ENCODE measurements at places on chromosomes 12 and 14.

DNA sequence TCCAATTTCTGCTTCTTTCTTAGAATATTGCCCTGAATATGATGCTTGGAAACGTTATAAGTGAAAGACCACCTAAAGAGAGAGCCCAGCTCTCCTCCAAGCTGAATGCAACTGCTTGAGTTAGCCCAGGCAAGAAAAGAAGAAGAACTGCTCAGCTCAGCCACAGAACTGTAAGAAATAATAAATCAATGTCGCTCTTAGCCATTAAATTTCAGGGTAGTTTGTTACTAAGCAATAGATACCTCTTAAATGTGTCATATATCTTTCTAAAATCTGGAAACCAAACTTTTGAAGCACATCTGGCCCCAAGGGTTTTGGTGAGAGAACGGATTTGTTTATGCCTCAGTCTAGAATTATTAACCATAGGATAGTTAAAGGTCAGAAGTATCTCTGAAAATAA, 50.4 kb downstream of the SLC6A15 start:
- DNase-seq: no peak
- no peaks in the 10 kb centered on the region for H3K4me1 ChIP-seq
- H3K36me3 ChIP-seq: no peaks in the 10 kb centered on the region
- H3K4me3 ChIP-seq: no peak overlapping the region
- H3K27ac ChIP-seq: no peak overlapping the region

DNA sequence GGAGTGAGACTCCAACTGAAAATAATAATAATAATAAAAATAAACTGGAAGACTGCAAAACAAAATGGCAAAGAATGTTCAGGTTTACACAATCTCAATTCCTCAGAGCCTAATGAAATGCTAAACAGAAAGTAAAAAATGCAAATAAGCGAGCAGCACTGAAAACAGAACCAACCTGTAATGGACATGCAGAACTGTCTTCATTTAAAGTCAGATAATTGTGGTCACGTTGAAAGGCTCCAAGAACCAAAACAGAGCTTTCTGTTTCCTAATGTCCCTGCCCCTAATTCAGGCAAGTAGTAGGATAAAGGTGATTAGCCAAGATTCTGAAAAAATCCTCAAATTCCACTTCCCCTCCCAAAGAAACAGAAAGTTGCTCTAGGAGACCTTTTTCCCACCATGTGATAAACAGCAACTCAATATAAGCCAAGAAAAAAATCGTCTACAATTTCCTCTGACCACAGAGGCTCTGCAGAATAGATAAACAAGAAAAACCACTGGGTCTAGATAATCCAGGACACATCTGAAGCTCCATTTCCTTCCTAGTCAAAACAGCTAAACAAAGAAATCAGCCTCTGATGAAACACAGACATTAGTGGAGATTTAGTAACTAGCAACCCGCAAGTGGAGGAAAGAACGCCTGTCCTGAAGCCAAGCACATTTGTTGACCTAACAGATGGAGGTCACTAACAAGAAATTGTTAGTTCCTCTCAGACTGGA, 3.0 kb downstream of the MIS18BP1 start:
- H3K36me3 ChIP-seq: no peaks in the 10 kb centered on the region
- no peaks in the 10 kb centered on the region for H3K27me3 ChIP-seq
- H3K4me1 ChIP-seq: peaks cover 11% of the 10 kb centered on the region
- no peak for DNase-seq

DNA sequence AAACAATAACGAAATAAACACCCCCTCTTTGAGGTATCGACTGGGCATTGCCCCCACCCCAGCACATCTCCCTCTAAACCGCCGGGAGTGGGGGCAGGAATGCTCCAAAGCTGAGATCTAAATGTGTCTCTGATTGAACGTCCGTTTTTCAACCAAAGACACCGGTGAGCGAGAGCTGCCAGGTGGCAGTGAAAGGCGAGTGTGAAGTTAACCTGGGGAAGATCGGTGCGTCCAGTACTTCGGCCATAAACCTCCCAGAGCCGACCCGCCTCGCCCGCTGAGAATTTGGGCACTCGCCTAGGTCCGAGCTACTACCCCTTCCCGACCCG, 625 bp downstream of the ANGEL1 start:
- H3K4me3 ChIP-seq: peak overlapping the region; percentile 81
- no peaks in the 10 kb centered on the region for H3K36me3 ChIP-seq
- H3K4me1 ChIP-seq: peaks cover 3% of the 10 kb centered on the region
- H3K27ac ChIP-seq: peak overlapping the region; percentile 32

DNA sequence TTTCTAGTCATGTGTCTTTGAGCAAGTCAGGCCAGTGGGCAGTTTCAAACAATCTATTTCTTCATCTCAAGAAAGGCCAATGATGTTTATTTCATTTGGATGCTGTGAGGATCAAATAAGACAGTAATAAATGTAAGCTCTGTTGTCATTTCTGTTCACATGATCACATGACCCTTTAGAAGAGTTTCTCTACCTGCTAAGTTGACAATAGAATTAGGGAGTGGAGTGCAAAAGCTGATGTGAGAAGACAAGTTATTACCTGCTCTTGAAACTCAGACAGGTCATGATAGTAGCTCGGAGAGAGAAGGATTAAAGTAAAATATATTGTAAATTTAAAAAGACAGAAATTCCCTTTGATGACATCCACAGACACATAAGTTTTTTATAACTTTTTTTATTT, 37.3 kb upstream of the DCN start:
- H3K4me3 ChIP-seq: no peak overlapping the region
- DNase-seq: no peak
- H3K4me1 ChIP-seq: no peaks in the 10 kb centered on the region
- no peaks in the 10 kb centered on the region for H3K27me3 ChIP-seq
- H3K36me3 ChIP-seq: no peaks in the 10 kb centered on the region

DNA sequence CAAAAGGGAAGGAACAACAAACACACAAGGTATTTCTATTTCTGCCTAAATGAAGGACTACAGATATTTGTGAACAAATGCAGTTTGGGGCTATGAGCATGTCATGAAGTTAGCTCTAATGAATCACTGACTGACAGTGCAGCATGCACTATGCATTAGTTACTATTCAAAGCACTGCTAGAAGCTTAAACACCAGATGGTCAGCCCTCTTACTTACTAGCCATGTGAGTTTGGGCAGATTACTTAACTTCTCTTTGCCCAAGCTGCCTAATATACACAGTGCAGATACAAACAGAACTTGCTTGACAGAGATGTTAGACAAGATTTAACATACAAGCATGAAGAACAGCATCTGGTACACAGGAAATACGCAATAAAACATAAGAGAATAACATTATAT, 96.0 kb downstream of the ATXN2 start:
- H3K4me1 ChIP-seq: no peaks in the 10 kb centered on the region
- no peak overlapping the region for H3K4me3 ChIP-seq
- no peak overlapping the region for H3K27ac ChIP-seq
- no peaks in the 10 kb centered on the region for H3K36me3 ChIP-seq
- H3K27me3 ChIP-seq: no peaks in the 10 kb centered on the region
- no peak for DNase-seq

DNA sequence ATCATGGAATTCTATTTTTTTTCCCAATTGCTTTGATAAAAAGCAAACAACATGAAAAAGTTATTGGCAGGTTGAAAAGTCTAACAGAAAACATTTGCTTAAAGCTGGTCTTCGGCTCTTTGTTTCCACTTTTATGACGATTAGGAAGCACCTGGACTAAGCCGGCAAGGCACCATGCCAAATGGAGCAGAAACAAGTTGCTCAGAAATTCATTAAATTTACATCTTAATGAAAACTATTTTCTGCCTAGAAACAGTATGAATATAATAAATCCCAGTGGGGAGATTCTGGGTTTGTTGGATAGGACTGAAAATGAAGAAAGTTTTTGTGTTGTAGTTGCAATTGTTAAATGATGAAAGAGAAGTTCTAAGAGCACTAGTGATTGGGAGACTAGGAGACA, 51.4 kb upstream of the OR9K2 start:
- H3K27me3 ChIP-seq: no peaks in the 10 kb centered on the region
- H3K4me1 ChIP-seq: no peaks in the 10 kb centered on the region
- H3K4me3 ChIP-seq: no peak overlapping the region
- no peaks in the 10 kb centered on the region for H3K36me3 ChIP-seq
- no peak overlapping the region for H3K27ac ChIP-seq

All from ovary (tissue), 10 donors.